ENCODE measurements at places on chromosomes 16 and 17. TPM values are rescaled to one million over a fixed set of nuclear protein-coding genes. Genes with fewer than 3 reads are reported as not detected.

GRCh38 chr16:4613636-4614570 is 785 bp downstream of the UBALD1 start:
- DNase-seq = peak; percentile 79

DNA sequence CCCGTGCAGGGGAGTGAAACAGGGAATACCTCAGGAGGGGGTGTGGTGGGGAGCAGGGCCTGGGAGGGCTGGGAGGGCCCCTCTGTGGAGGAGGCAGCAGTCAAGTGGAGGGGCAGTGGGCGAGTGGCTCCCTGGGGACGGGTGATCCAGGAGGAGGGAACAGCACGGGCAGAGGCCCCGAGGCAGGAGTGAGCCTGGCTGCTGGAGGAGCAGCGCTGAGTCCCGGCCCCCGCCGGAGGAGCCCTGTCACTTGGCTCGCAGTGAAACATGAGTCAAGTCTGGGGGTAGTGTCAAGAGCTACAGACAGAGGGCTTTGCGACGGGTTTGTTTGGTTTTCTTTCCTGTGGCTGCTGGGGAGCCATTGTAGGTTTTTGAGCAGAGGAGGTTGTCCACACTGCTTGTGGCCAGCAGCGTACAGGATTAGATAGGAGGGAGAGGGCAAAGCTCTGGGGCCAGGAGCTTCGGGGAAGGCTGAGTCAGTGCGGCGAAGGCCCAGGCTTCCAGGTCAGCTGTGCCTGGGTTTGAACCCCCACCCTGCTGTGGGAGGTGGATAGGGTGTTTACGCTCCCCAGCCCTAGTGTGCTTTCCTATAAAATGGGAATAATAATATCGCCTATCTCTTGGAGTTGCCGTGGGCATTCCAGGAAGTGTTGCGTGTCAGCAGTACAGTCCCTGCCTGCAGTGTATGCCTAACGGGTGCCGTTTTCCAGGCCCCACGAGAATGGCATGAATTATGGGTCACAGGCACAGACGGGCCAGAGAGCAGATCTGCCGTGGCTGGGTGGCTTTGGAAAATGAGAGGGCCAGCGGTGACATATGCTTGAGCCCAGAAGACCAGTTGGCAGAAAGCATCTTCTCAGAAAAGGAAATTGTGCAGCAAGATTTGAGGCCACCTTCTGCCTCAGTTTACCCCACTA is 115.9 kb upstream of the CIBAR2 start:
- DNase-seq = no peak

DNA sequence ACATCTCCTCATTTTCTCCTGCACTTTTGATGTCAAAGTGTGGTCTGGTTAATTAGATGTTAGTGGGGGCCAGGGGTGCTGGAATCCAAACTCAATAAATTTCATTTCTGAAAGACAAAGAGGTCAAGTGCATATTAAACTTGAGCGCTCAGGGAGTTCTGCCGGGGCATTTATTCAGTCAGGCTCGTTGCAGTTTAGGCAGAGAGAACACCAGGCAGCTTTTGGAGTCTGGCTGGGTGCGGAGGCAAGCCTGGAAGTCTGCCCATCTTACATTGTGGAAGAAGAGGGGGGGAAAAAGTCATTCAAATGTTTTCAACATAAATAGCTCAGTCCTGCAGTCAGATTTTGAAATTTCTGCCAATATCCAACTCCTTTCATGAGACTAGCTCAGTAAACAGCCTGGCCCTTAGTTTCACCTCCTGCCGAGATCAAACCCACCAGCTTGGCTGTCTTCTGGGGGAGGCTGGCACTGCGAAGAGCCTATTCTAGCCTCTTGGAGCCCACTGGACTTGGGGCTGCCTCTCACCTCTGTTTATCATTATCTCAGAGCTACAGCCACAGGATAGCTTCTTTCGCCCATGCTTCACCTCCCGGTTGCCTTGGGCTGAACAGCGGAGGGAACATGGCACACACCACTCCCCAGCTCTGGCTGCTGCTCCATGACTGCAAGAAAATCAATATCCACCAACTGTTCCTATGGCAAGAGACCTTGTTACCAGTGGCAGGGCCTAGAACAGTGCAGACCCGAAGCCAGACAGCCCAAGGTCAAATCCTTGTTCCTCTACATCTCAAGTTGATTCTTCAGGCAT is 177.4 kb upstream of the CDH5 start:
- DNase-seq = peak; percentile 79

DNA sequence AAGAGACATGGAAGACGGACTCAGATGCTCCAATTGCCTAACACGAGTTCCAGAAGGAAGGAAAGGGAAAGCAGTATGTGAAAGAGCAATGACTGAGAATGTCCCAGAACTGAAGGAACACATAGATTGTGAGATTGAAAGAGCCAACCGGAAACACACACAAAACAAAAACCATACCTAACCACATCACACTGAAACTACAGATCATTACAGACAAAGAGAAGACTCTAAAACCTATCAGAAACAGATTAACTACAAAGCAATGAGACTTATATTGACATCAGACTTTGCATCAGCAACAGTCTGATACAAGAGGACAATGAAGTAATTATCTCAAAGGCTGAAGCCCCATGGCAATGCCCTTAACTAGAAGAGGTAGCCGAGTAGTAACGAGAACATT is 45.6 kb upstream of the CLEC18B start:
- DNase-seq = no peak

GRCh38 chr17:21339011-21339410 is 37.1 kb upstream of the KCNJ12 start:
- no peak for DNase-seq

GRCh38 chr16:6105115-6105514 is 1007.5 kb upstream of the EEF2KMT start:
- DNase-seq = no peak

DNA sequence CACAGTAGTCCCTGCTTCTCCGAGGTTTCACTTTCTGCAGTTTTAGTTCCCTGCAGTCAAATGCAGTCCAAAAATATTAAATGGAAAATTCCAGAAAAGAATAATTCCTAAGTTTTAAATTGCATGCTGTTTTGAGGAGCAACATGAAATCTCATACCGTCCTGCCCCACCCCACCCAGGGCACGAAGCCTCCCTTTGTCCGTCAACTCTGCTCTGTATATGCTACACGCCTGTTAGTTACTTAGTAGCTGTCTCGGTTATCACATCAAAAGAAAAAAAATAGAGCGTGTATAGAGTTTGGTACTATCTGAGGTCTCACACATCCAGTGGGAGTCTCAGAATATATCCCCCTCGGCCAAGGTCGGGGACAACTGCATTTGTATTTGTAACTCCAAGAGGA is 129.4 kb upstream of the NOL11 start:
- no peak for DNase-seq

DNA sequence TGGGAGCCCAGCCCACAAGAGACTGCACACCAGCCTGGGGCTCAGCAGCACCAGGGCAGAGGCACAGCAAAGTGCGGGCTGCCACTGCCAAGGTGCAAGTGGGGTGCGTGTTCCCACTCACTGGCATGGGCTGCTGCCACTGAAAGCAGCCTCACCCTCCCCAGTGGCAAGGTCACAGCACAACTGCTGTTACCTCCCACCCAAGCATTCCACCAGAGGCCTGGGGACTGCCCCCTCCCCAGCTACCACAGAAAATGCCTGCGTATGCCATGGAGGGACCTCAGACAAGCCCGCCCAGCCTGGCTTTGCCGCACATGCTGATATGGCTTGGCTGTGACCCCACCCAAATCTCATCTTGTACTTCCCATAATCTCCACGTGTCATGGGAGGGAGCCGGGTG is 33.1 kb downstream of the MEAK7 start:
- DNase-seq = no peak

DNA sequence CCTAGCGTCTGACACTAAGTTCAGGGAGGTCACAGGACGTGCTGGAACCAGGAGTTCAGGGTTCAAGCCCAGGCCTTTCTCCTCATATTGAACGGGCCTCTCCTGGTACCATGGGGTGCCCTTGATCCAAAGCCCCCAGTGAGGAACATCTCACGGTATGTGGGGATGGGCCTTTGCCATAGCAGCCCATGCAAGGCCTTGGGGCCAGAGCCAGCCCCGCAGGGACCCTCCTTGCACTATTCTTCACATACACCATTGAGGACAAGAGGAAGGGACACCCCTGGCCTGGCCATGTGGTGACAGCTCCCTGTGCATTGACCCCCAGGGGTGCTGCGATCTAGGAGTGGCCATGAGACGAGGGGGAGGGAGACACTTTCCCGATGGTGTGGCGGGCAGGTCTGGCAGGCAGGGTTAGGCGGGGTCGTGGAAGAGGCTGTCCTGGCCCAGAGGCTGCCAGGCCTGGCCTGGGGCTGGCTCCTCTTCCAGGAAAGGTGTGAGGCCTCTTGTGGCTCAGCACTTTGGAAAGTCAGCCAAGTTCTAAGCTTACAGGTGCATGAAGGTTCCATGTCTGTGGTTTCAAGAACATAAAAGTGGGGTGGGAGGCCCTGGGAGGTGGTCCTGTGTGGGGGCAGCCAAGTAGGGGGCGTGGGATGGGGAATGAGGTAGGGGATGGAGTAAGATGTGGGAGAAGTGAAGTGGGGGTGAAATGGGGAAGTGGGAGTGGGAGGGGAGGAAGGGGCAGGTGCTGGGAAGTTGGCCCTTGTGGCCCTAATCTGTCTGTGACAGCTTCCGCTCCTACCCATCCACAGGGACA is 88.7 kb upstream of the CBX4 start:
- DNase-seq = no peak

DNA sequence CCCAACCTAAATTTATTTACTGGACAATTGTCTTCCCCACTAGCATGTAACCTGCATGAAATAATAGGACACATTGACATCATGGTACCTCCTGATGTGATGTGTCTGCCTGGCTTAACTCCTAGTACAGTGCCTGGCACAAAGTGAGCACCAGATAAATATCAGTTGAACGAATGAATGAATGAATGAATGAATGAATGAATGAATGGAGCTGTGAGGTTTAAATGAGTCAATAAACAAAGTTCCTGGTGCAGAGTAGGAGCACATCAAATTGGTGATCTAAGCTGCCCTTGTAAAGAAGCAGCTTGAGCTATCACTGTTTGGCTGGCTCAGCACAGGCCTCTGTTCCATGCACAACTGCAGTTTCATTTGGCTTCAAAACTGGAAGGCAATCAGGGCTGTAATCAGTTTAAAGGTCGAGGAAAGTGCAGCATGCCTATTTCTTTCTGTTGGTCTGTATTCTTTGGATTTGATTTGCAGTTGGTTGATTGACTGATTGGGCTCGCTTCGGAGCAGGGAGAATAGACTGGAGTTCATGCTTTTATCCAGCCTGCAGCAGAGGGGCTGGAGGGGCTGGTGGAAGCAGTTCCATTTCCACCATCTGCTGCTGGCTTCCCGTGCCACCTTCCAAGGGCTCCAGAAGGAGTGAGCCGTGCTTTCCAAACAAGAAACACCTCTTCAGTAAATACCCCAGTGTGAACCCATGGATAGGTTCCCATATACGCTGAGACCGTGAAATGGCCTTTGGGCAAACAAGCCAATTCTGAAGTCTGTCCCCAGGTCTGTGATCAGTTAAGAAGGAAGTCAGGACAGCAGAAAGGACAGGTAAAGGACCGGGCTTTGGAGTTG is 54.6 kb downstream of the GPRC5B start:
- peak; percentile 46 for DNase-seq

- DNase-seq = peak; percentile 94
Measured at GRCh38 chr17:15262291-15263205, 2.6 kb downstream of the PMP22 start.

GRCh38 chr17:3213001-3213400 is 5.5 kb downstream of the OR1A1 start:
- DNase-seq = no peak

GRCh38 chr16:10871157-10871991 is 5.6 kb upstream of the CIITA start:
- peak; percentile 98 for DNase-seq

DNA sequence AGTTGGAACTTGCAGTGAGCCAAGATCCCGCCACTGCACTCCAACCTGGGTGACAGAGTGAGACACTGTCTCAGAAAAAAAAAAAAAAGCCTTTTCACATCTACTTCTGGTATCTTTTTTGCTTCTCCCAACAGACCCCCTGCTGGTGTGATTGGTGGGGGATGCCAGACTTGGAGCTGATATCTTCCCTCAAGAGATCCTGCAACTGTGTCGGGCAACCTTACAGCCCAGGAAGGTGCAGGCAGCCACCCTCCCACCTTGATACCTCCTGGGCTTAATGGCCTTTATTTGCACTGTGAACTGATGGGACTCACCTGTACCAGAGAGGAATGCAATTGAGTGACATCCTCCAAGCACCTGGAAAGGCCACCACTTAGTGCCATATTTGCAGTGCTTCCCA is 142.3 kb downstream of the RGS9 start:
- DNase-seq = no peak

- no peak for DNase-seq
Measured at GRCh38 chr17:48149787-48150463, 42.4 kb downstream of the SNX11 start.

- DNase-seq = no peak
Measured at GRCh38 chr17:44464037-44464436, 39.2 kb downstream of the GPATCH8 start.

GRCh38 chr16:56479469-56479868 is 28.1 kb downstream of the OGFOD1 start:
- DNase-seq = no peak

DNA sequence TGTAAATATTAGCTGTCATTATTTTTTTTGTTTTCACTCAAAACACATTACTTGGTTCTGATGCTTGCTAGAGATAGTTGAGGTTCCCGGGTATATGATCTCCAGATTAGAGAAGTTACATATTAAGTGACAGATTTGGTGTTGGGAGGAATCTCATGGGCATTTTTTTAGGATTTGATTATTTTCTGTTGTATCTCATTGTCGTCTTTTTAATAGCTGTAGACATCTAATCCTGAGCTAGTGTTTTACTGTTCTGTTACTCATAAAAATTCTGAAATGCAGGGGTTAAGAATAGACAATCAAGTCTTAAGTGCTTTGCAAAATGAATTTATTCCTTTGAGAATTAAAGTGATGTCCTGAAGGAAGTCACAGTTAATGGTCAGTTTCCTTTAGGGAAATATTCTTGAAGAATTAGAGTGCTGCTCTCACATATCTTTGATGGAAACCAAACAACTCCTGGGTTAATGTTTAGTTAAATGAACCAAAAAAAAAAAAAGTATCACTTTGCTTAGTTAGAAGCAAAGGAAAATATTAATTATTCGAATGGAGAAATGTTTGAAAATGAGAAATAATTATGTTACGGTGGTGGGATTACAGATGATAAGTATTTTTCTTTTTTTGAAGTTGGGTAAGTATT is 251.7 kb upstream of the CACNG5 start:
- no peak for DNase-seq

GRCh38 chr17:72850410-72851118 is 241.9 kb downstream of the SLC39A11 start:
- DNase-seq = no peak

CMTM3 gene
- not detected for total RNA-seq

CHAD gene
- 0.45 TPM for total RNA-seq

CYBA gene
- 21.0 TPM for total RNA-seq

ST6GALNAC2 gene
- 12.9 TPM for total RNA-seq

TBC1D28 gene
- total RNA-seq = not detected

WFDC1 gene
- 14.2 TPM for total RNA-seq

C17orf100 gene
- total RNA-seq = 14.2 TPM
